ENCODE measurements at places on chromosomes 3 and 15.

DNA sequence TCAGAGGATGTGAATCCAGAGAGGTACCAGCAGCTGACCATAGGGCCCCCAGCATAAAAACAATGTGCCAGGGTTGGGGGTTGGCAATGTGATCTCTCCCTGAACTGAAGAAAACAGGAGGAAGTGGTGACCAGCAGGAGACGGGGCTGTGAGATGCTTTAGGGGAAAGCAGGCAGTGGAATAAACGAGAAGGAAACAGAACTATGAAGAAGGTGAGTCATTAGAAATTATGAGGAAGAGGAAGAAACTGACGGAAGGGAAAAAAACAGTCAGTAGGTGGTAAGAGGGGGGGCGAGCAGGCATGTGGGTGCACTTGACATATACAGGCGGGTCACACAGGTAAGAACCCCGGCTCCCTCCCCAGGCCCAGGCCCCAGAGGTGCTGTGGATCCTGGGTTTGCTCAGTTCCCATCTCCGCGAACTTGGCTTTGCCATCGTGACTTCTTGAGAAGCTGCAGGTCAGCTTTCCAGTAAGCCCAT lies 42.2 kb upstream of the B3GNT5 start:
- no peak for DNase-seq

DNA sequence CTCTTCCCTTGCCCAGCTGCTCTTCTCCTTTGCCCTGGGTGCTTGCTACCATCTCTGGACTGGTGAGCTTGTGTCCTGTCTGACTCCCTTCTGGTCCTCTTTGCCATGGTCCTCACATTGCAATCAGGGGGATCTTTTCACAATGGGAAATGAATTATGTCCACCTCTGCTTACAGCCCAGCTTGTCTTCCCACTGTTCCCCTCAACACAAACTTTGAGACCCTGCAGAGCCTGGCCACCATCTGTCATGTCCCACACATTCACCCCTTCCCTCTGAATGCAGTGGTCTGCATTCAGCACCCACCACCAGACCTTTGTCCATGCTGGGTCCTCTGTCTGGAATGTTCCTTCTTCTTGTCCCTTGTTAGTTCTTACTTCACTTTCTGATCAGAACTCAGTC lies 100.5 kb downstream of the ABHD5 start:
- no peak for DNase-seq

GRCh38 chr3:63324621-63325020 lies 46.5 kb downstream of the SYNPR start:
- DNase-seq = no peak

- DNase-seq = no peak
Observed at GRCh38 chr3:100981164-100981911, 11.9 kb downstream of the ABI3BP start.

DNA sequence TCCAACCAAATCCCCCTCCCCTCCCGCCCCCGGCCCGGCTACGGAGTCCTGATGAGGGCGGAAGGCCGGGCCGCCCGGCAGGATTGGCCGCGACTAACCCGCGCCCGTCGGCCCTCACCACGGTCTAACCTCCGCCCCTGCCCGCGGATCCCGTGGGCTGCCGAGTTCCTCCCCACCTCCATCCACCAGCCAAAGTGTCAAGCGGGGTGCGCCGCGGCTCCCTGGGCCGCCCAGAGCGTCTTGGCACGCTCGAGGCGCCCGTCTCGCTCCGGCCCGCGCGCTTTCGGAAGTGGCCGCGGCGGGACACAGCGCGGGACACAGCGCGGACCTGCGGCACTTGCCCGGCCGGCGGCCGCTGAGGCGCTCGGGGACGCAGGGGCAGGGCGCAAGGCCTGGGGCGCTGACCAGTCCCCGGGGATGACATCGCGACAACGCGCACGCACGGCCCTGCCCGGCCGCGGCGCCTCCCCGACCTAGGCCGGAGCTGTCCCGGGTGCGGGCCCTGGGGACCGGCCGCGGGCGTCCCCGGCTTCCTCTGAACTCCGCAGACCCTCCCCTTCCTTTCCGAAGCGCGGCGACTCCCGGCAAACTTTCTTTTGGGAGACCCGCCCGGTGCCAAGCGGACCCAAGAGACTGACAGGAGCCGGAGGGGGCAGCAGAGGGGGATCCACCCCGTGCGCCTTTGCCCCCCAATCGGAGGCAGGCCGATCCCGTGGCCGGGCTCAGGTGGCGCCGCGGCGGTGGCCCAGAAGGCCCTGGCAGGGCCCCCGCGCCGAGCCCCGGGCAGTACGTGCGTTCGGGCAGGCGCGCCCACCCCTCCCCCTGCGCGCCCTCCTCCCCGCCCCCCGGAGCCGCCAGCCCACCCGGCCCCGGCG lies 112.8 kb upstream of the ICE2 start:
- no peak for DNase-seq

DNA sequence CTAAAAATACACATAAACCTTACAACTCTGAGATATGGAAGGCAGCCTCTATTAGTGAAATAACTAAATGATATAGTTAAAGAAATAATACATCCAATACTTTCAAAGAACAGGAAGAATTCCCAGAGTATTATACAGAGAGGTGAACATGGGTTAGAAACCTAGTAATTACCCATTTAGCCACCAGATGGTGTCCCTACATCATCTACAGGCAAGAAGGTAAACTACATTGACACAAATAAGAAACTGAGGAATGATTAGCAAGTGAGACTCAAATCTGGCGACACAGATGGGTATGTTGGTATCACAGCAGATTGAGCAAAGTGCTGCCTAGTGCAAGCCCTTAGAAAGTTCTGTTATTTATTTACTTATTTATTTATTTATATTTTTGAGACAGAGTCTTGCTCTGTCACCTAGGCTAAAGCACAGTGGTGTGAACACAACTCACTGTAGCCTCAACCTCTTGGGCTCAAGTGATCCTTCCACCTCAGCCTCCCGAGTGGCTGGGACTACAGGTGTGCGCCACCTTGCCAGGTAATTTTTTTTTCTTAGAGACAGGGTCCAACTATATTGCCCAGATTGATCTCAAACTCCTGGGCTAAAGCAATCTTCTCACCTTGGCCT lies 28.2 kb downstream of the NEK4 start:
- DNase-seq = no peak

DNA sequence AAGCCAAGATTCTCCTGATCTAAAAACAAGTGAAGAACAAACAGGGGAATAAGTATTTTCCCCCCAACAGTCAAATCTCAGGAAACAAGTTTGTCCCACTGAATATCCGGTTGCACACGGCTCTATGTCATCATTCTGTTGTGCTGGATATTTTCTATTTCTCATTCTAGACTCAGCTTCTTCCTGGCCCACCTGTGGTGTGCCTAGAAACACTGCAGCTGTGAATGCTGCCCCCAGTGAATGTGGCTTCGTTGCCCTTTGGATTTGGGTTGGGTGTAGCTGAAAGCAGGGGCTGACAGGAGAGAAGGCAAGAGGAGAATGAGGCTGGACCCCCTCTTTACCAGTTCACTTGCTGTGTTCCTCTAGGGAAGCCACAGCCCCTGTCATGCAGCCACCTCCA lies 181.2 kb upstream of the PROK2 start:
- DNase-seq = no peak

DNA sequence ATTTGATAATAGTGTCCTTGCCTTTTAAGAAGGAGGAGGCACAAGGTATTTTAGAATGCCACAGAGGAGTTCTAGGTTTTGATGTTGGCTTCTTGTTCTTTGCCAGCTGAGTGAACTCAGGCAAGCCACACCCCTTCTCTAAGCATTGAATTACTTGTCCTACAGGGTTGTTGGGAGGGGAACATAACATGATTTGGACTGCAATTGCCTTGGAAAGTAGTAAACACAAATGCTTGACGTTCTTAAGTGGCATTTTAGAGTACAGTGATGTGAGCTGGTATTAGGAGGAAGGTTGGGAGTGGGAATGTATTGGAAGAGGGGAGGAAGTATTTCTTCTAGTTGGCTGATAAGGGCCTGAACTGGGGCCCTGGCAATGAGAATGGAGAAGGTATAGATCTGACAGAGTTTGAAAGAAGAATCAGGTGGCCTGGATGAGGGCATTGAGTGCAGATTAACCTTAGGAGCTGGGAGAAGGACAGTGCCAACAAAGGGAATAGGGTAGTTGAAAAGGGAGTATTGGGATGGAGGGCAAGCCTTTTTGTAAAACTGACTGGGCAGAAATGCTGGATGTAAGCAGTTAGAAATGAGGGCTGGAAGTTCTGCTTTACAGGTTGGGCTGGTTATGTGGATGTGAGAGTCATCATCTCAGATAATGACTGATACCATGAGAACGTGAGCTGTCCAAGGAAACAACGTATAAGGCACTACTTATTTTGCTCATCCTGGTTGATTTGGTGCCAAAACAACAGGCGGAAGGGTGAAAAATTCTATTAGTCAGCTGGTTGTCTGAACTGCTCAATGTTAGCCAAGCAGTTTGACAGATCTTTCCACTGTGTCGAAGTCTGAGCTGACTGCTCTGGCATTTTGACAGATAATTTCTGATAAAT lies 16.7 kb downstream of the KAT2B start:
- DNase-seq = no peak

DNA sequence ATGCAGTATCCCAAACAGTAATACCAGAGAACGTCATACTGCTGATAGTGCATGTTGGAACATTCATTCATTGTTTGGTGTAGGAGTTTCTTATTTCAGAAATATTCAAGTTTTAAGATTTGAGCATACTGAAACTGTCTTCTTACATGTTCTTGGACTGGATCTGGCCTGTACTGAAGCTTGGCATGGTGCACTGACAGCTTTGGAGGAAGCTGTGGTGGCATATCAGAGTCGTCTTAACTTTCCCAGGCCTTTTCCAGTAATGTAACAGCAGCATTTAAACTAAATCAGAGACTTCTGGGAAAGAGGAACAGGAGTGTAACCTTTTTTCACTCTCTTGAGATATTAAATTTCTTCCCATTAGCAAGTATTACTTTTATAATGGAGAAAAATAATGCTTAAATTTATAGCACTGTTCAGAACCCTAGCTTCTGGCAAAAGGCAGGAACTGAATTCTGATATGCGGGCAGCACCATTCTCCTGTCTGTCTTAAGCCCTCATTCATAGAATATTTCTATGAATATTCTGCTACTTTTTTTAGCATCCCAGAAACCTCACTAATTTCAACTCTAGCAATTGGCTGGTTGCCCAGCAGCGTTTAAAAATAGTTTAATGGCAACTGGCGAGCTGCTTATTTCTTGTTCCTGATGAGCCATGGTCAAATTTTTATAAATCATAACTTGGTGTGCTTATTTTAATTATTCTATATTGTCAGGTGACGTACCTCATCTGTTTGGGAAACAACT lies 31.1 kb downstream of the DNAJC13 start:
- DNase-seq = no peak

GRCh38 chr15:50593761-50594160 lies 47.3 kb upstream of the USP50 start:
- no peak for DNase-seq

DNA sequence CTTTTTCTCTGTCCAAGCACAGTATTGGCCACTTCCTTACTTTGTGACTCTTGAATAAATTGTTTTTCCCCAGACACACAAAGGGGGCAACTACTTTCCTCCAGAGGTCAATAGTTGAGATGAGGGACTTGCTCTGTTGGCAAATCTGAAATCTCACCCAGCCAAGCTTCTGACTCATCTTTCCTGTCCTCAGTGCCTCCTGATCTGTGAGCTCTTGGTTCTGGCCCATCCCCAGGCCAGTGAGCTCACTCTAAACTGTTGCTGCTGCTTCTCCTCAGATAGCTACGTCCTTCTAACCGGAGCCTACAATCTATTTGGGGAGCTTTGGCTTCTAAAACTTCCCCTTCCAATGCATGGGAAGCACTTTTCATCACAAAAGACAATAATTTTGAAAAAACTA lies 50.0 kb upstream of the NMD3 start:
- no peak for DNase-seq

DNA sequence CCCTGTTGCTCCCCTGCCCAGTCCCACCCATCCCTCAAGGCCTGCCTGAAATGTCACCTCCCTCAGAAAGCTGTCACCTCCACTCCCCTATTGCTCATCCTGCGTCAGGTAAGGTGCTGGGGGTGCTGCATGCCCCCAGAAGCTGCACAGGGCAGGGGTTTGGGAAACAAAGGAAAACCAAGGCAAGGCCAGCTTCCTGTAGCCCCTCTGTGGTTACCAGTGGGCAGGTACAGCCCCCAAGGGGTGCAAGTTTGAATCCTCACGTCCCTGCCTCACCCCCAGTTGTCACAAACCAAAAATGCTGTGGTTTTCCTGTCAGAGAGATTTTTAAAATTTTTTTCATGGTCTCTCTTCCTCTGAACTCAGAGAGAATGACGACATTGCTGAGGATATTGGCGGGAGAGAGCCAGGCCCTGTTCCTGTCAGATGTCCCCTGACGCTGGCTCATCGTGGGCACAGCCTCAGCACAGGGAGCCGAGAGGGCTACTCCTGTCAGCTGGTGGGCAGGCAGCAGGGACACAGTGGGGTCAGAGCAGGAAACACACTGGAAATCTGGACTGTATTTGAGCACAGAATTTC lies 27.0 kb downstream of the PSTPIP1 start:
- peak; percentile 40 for DNase-seq

GRCh38 chr3:169286992-169287391 lies 376.5 kb downstream of the MECOM start:
- DNase-seq = no peak

GRCh38 chr15:101480613-101481380 lies 8.7 kb downstream of the PCSK6 start:
- DNase-seq = no peak

GRCh38 chr3:76561494-76562236 lies 478.2 kb upstream of the ROBO2 start:
- DNase-seq = no peak

- no peak for DNase-seq
Observed at GRCh38 chr3:24086206-24086605, 141.1 kb downstream of the NR1D2 start.

GRCh38 chr3:190252080-190252479 lies 70.2 kb downstream of the CLDN1 start:
- no peak for DNase-seq

- no peak for DNase-seq
Observed at GRCh38 chr3:71488882-71489281, 94.6 kb downstream of the FOXP1 start.

DNA sequence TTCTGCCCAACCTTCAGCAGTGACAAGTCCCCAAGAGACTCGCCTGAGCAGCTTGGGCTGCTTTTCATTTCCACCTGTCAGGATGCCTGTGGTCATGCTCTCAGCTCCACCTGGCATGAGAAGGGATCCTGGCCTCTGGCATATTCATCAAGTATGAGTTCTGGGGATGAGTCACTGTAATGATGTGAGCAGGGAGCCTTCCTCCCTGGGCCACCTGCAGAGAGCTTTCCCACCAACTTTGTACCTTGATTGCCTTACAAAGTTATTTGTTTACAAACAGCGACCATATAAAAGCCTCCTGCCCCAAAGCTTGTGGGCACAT lies 3.5 kb downstream of the MYD88 start:
- DNase-seq = no peak

- DNase-seq = no peak
Observed at GRCh38 chr15:93283854-93284253, 194.8 kb upstream of the RGMA start.

Data from activated gamma-delta T cell treated with anti-CD3 and anti-CD28 coated beads, Interleukin-2, amount 50 U/mL, for 16 hours (primary cell).